Activated CD8-positive, alpha-beta memory T cell treated with anti-CD3 and anti-CD28 coated beads for 1 hour (primary cell): ENCODE measurements at places on chromosomes 6 and 20.

- DNase-seq = no peak
Measured at GRCh38 chr6:149936743-149937142, 5.1 kb upstream of the ULBP2 start.

- no peak for DNase-seq
Measured at GRCh38 chr20:38304845-38305447, 990 bp downstream of the BPI start.

- DNase-seq = no peak
Measured at GRCh38 chr20:38730167-38730988, 6.1 kb downstream of the SLC32A1 start.

DNA sequence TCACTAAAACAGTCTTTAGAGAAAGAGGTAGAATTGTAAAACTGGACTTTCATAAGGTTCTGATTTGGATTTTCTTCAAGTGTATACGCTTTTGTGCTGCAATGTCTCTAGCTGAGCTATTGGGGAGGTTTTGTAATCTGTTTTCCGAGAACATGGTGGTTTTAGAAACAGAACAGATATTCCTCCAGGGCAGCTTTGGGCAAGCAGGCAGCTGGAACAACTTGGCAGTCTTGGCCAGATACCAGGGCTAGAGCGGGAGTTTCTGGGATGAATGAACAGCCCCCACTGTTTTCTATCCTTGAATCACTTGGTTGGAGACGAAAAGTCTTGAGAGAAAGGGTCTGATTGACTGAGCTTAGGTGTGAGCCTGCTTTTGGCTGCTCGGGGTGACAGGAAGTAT is 17.1 kb upstream of the ARMC2 start:
- DNase-seq = no peak

DNA sequence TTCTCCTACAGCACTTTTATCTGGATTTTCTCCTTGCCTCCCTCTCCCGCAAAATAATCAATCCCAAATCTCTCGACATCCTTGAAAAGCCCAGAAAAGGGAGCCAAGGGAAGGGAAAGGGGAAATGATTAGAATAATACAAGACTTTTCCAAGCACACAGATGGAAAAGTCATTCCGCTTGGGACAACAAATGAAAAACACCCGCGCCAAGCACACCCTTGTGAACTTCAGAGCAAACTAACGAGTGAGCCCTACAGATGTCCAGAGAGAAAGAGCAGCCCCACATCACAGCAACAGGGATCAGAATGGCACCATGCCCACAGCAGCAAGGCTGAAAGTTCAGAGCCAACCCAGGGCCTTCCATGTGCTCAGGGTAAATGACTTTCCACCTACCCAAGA is 49.6 kb downstream of the NINL start:
- DNase-seq = no peak
